ENCODE measurements at places on chromosomes 1 and 21.

- no peak for DNase-seq
These were observed 23.8 kb downstream of the PLA2G2A start for GRCh38 chr1:19955534-19956170.

GRCh38 chr21:31180256-31181081 is 142.2 kb upstream of the KRTAP19-8 start:
- DNase-seq, result no peak

GRCh38 chr1:225652729-225653462 is at the start of gene ENAH:
TSS of gene ENAH (minus strand) at chr1:225653123. CDS start at chr1:225652690, 433 bp downstream.
- no peak for DNase-seq

DNA sequence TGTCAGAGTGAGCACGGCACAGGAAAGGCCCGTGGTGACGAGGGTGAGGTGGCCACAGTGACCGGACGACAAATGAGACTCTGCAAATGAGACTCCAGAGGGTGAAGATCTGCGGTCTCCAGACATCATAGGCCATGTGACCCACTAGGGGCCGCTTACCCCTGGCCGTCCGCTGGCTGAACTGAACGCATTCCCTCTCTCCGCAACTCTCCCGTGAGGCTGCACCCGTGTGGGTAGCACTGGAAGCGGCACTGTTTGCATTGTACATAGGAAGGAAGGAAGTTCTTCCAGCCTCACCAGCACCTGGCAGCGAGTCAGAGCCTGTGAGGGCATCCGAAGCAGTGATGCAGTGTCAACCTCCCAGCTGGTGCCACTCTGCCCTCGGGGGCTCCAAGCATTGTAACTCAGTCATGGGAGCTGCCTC is 23.6 kb upstream of the SPSB1 start:
- no peak for DNase-seq

- DNase-seq, result no peak
These were observed 9.1 kb upstream of the PCNX2 start for GRCh38 chr1:233304489-233305102.

DNA sequence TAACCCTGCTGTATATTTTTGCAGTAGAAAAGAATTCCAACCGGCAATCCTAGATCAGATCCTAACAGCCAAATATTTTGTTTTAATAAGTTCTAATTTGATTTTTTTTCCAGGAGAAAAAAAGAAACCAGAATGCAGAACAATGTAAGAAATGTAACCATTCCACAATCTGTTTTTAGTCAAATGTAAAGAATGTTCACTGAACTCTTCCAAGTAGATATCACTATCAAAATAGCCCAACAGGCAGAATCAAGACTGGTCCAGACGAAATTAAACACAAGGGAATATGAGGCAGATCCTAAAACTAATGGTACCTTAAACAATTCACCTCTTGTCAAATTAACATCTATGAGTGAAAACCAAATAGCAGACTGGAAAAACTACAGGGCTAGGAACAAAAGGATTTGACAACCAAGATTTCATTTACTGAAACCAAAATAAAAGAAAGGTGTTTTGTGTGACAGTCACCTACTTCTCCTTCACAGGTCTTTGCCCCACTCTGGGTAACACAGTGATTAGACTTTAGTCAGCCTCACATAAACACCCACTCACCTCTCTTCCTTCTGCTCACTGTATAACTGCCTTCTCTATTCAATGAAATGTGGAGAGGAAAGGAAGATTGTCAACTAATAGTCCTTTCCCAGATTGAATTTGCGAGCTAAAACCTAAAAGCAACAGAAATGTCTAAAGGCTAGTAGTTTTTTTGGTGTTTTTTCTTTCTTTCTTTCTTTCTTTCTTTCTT is 137.9 kb downstream of the FAF1 start:
- DNase-seq, result no peak

- no peak for DNase-seq
These were observed 68.5 kb upstream of the GADD45A start for GRCh38 chr1:67616394-67616985.

GRCh38 chr1:18972991-18973390 is 16.5 kb upstream of the IFFO2 start:
- no peak for DNase-seq

DNA sequence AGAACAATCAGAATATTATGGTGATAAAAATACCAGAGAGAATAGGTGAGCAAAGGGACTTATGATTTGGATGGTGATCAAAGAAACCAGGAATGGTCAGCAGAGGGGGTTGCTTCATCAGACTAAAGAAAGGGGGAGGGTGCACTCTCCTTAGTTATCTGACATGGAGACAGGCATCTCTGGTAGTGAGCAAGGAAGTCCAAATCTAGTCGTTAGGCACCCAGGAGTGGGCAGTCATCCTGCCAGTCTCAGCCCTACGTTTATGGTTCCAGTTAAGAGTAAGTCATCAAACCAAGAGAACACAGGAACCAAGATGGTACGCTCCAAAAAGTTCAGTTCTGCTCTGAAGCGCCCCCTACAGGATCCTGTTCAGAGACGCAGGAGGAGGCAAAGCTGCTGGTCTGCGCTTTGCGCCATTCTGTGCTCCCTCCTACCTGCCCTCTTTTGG is 28.6 kb downstream of the EBNA1BP2 start:
- no peak for DNase-seq

DNA sequence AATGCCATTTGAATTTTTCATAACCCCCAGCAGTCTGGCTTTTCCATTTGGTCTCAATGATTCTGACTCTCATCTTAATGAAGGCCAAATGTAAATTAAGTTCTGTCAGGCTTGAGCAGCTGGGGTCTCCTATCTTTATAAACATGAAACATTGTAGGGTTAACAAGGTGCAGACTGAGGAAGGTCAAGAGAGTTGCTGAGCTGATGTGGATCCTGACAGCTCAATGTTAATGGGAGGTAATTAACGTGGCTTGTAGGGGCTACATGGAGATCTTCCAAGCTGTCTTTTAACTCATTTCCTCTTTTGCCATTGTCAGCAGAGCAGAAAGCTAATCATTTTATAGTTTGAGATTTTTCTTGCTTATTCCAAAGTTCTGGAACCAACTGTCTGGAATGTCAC is 55.2 kb downstream of the FGGY start:
- DNase-seq, result no peak

DNA sequence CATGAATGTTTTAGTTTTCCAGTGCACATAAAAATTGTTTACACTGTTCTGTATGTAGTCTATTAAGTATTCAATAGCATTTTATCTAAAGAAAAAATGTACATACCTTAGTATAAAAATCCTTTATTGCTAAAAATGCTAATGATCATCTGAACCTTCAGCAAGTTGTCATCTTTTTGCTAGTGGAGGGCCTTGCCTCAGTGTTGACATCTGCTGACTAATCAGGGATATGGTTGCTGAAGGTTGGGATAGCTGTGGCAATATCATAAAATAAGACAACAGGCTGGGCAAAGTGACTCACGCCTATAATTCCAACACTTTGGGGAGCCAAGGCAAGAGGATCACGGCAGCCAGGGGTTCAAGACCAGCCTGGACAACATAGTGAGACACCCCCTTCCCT is 9.0 kb downstream of the DYNLT5 start:
- DNase-seq, result no peak

Data from activated CD4-positive, alpha-beta T cell treated with anti-CD3 and anti-CD28 coated beads for 1 hour (primary cell).